ENCODE measurements at places on chromosomes 7 and 10. TPM values are rescaled to one million over a fixed set of nuclear protein-coding genes. Genes with fewer than 3 reads are reported as not detected.
A peak's percentile ranks its signal among the peaks of the same experiment; 100 is the strongest.

DNA sequence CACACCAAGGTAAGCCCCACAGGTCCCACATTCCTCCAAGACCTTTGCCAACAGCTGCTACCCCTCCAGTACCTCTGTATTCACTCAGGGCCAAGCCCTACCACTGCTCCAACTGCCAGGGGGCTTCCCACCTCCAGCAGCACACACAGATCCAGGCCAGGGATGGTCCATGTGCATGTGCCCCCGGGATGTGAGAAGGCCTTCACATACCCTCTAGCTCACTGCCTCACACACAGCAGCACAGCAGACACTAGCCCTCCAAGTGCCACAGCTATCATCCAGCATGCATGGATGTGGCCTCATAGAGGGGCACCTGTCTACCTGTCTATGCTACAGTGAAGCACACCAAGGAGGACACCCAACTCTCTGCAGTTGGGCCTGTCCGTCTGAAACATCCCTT, 488.8 kb downstream of the PLXNA4 start:
- DNase-seq: no peak

- peak; percentile 55 for DNase-seq
These were observed 254.8 kb downstream of the PHF14 start for GRCh38 chr7:11228515-11228914.

GRCh38 chr7:109879287-109879828, 1211.6 kb upstream of the LRRN3 start:
- DNase-seq: no peak

DNA sequence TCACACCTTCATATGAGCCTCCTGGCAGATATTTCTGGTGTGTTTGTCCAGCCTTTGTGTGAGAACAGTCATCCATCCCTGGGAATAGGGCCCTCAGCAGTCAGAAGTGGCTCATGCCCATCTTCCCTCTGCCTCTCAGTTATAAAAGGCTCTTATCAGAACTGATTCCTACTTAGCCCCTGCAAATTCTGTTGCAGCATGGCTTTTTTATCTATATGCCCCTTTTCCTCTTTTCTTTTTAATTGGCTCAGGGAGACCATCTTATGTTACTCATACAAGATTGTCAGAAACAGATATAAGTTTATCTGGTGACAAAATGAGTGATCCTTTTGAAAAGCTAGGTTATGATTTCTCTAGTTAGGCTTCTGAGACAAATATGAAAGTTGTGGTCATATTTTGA, 194.1 kb downstream of the CREB5 start:
- no peak for DNase-seq

DNA sequence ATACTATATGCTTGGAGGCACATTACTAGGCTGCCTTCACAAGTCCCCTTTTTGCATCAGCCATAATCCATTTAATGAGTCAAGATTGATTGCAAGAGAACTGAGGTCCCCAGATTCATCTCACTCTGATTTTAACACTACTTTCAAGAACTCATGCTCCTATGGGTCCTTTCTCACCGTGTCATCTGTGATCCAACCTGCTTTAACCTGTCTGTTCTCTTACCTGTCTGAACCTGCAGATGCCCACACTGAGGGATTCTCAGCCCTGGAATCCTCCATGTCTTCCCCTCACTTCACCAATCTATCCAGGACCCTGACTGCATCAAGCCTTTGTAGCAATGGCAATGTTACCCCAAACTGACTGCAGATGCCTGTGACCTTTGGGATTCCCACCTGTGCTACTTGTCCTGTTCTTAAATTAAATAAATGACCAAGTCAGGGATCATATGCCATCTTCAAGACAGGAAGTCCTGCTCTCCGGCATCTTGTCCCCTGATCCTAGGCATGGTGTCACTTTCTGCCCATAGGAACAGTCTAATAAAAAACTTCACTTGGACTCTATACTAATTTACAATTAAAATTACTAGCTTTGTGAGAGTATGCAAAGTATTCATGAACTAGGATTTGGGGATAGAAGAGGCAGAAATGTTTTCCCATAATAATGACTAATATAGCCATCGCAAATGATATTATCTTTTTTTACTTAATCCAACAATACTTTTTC, 25.9 kb upstream of the GOT1 start:
- DNase-seq: no peak

TACR2 gene
- total RNA-seq: 5.6 TPM

GRCh38 chr10:132861884-132862461, 76.0 kb upstream of the NKX6-2 start:
- peak; percentile 39 for DNase-seq

TMEM270 gene
- total RNA-seq: not detected

DENND2A gene
- total RNA-seq: 14.9 TPM
